Smooth muscle cell of bladder (primary cell): ENCODE measurements at places on chromosomes 5 and 9. TPM values are rescaled to one million over a fixed set of nuclear protein-coding genes. Genes with fewer than 3 reads are reported as not detected.

Gene FOXD4L6
- under 0.01 and 0.09 TPM in 2 replicates for total RNA-seq

Gene ZNF883
- 1.2 and 1.8 TPM in 2 replicates for total RNA-seq

Gene WDR41
- 121 and 125 TPM in 2 replicates for total RNA-seq

Gene DHFR
- 5.7 and 6.5 TPM in 2 replicates for total RNA-seq

Gene FOXD4L3
- not detected in 2 replicates for total RNA-seq

Gene LHX6
- total RNA-seq, result not detected in 2 replicates

Gene INSL6
- not detected in 2 replicates for total RNA-seq

Gene IFNK
- not detected in 2 replicates for total RNA-seq

Gene ZNF300
- total RNA-seq, result 4.6 and 5.5 TPM in 2 replicates

Gene SLC34A3
- total RNA-seq, result not detected in 2 replicates

Gene MEF2C
- 4.7 and 11.2 TPM in 2 replicates for total RNA-seq

Gene SEMA5A
- total RNA-seq, result 5.3 and 15.0 TPM in 2 replicates

Gene PCDHA12
- under 0.01 and 0.09 TPM in 2 replicates for total RNA-seq

Gene PPP3R2
- not detected in 2 replicates for total RNA-seq

Gene CDKN2A
- total RNA-seq, result 9.5 and 10.1 TPM in 2 replicates

Gene MATR3
- total RNA-seq, result 193 and 203 TPM in 2 replicates

Gene SUSD3
- 1.1 and 1.6 TPM in 2 replicates for total RNA-seq

Gene ANKRD31
- 0.09 and 0.14 TPM in 2 replicates for total RNA-seq

Gene NAIP
- 1.7 and 2.0 TPM in 2 replicates for total RNA-seq

Gene PLAC8L1
- 0.18 TPM in 1 of 2 replicates, not detected in the other for total RNA-seq

Gene TAF11L10
- total RNA-seq, result not detected in 2 replicates

Gene BTNL9
- total RNA-seq, result not detected in 2 replicates

Gene ARHGEF39
- 0.09 and 0.28 TPM in 2 replicates for total RNA-seq

Gene EFNA5
- total RNA-seq, result 0.14 and 1.3 TPM in 2 replicates

Gene SHISAL2B
- not detected in 2 replicates for total RNA-seq

Gene OR2K2
- not detected in 2 replicates for total RNA-seq

Gene RBM27
- 23.0 and 23.8 TPM in 2 replicates for total RNA-seq

Gene FAM163B
- 0.18 and 0.28 TPM in 2 replicates for total RNA-seq

Gene PFN3
- total RNA-seq, result not detected in 2 replicates

Gene GGTA1
- not detected in 2 replicates for total RNA-seq

Gene SLC1A1
- 36.4 and 44.4 TPM in 2 replicates for total RNA-seq

Gene OBP2A
- total RNA-seq, result not detected in 2 replicates

Gene TEX48
- total RNA-seq, result not detected in 2 replicates

Gene ZNF367
- 0.37 and 0.43 TPM in 2 replicates for total RNA-seq

Gene FREM1
- total RNA-seq, result under 0.01 and 0.09 TPM in 2 replicates

Gene IFNA21
- not detected in 2 replicates for total RNA-seq

Gene SCGB3A2
- total RNA-seq, result not detected in 2 replicates

Gene KDM4C
- 29.2 and 34.5 TPM in 2 replicates for total RNA-seq

Gene C5orf63
- total RNA-seq, result 1.3 and 3.7 TPM in 2 replicates

Gene PTRH1
- 18.8 and 27.4 TPM in 2 replicates for total RNA-seq
